ENCODE measurements at places on chromosomes 1 and 21. TPM values are rescaled to one million over a fixed set of nuclear protein-coding genes. Genes with fewer than 3 reads are reported as not detected.
A peak's percentile ranks its signal among the peaks of the same experiment; 100 is the strongest.

The GNAI3 gene
- total RNA-seq, result 2.0 TPM

The FCRL1 gene
- total RNA-seq, result not detected

The SLC30A1 gene
- total RNA-seq, result 11.5 TPM

The TRAPPC3 gene
- 54.6 TPM for total RNA-seq

The CD247 gene
- 0.82 TPM for total RNA-seq

The NMNAT1 gene
- 22.2 TPM for total RNA-seq

DNA sequence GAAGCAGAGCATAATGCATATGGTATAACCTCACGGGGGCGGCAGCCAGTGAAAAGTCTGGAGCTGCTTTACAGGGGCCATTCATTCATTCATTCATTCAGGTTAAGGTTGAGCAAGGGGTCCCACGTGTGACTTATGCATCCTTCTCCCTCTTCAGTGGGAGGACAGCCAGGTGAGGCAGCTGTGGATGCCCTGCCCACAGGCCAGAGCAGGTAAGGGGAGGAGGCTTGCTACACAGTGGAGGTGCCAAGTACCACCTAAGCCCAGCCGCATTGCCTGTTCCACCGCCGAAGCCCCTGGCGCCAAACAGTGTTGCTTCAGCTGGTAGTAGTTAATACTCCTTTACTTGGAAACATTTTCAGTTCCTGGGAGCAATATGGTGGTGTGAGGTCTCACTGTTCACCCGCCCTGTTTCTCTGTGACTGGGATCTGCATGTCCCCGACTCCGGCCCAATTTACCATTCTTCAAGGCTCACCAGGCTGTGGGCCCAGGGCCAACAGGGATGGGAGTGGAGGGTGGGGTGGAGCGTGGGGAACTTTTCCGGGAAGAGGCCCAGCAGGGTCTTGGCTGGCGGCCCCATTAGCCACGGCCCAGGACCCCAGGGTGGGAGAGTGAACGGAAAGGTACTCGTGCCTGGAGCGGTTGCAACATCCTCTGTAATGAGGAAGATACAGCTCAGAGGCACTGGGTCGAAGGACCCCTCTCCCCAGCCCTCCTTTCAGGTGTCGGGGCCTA, 722 bp upstream of the PODN start:
- no peaks in the 10 kb centered on the region for H3K36me3 ChIP-seq
- H3K27ac ChIP-seq, result peak overlapping the region; percentile 83
- peaks cover 50% of the 10 kb centered on the region for H3K4me1 ChIP-seq

GRCh38 chr1:111867868-111868440, 112.3 kb downstream of the DDX20 start:
- H3K27ac ChIP-seq, result no peak overlapping the region
- no peaks in the 10 kb centered on the region for H3K27me3 ChIP-seq
- H3K4me3 ChIP-seq, result no peak overlapping the region
- no peaks in the 10 kb centered on the region for H3K36me3 ChIP-seq
- H3K4me1 ChIP-seq, result peaks cover 10% of the 10 kb centered on the region

GRCh38 chr1:43387976-43388599, 1.5 kb downstream of the MED8 start:
- H3K4me3 ChIP-seq, result peak overlapping the region; percentile 90
- H3K36me3 ChIP-seq, result peaks cover 45% of the 10 kb centered on the region
- DNase-seq, result no peak
- no peak overlapping the region for H3K27ac ChIP-seq
- H3K4me1 ChIP-seq, result peaks cover 52% of the 10 kb centered on the region

GRCh38 chr21:36325373-36326010, 5.5 kb downstream of the MORC3 start:
- H3K4me3 ChIP-seq, result no peak overlapping the region
- peaks cover 85% of the 10 kb centered on the region for H3K4me1 ChIP-seq
- no peaks in the 10 kb centered on the region for H3K27me3 ChIP-seq
- DNase-seq, result no peak

DNA sequence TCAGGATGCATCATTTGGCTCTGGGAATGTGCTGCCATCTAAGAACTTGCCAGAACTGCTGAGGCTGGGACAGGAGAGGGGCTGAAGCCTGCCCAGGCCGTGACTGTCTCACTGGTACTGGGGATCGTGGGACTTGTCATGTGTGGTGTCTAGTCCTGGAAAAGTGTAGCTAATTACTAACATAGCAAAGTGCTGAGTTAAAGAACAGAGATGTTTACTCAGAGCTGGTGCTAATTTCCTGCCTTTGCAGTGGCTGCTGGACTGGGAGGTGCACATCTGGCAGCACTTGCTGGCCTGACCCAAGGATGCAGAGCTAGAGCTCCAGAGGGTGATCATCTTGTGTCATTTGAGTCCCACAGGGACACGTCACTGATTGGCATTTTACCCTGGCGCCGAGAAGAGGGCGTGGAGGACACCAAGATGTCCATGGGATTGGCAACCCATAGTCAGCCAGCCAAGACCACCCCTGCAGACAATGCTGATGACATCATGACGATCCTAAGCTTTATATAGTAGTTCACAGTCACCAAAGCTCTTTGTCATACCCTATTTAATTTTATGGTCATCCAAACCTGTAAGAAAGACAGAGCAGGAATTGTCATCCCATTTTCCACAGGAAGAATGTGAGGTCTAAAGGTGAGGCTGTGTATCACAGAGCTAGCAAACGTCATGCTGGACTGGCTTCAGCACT, 110.1 kb upstream of the SLC44A3 start:
- no peak for DNase-seq
- H3K27ac ChIP-seq, result no peak overlapping the region
- H3K27me3 ChIP-seq, result no peaks in the 10 kb centered on the region
- no peak overlapping the region for H3K4me3 ChIP-seq
- no peaks in the 10 kb centered on the region for H3K36me3 ChIP-seq

DNA sequence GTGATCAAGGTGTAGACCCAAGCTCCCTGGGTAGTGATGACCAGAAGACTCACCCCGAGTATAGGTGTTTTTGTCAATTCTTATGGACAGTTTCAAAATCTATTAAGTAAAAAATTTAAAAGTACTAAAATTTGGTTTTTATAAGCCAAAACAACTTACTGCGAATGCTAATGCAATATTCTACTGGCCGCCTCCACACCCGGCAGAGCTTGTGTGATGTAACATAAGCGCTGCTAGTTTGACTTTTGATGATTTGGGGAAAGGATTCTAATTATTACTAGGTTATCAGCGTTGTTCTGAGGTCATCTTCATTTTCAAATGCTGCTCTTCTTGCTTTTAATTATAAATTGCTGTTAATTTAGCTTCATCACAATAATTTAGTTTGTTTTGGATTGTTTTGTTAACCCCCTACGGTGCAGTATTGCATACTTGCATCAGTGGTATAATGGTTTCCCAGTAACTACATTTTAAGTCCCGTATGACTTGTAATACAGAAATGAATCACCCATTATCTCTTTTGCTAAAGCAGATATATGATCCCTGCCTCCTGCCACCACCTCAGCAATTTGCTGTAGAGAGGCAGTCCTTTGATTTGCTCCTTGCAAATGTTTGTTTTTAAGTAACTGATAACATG, 178.0 kb downstream of the SDCCAG8 start:
- H3K36me3 ChIP-seq, result peaks cover 20% of the 10 kb centered on the region
- no peak overlapping the region for H3K27ac ChIP-seq
- no peaks in the 10 kb centered on the region for H3K4me1 ChIP-seq
- no peak overlapping the region for H3K4me3 ChIP-seq
- H3K27me3 ChIP-seq, result no peaks in the 10 kb centered on the region

- H3K4me1 ChIP-seq, result peaks cover 24% of the 10 kb centered on the region
- no peak for DNase-seq
- no peak overlapping the region for H3K27ac ChIP-seq
- no peak overlapping the region for H3K4me3 ChIP-seq
Observed at GRCh38 chr1:109513110-109513710, 3.7 kb upstream of the AMIGO1 start.

DNA sequence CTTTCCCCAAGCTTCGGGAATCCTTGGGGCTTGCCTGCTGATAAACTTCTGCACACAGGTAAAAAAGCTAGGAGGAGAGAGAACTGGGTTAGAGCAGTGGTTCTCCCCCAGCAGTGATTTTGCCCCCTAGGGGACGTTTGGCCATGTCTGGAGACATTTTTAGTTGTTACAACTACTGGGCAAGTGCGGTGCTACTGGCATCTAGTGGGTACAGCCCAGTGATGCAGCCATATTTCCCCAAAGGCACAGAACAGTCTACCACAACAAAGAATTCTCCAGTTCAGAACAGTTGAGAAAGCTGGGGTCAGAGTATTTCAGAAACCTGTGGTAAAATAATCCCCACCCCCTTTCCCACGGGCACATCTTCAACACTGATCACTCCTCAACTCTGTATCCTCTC, 41.3 kb downstream of the LRRC71 start:
- H3K27me3 ChIP-seq, result no peaks in the 10 kb centered on the region
- no peak for DNase-seq
- no peak overlapping the region for H3K27ac ChIP-seq
- H3K4me1 ChIP-seq, result peaks cover 5% of the 10 kb centered on the region
- H3K36me3 ChIP-seq, result peaks cover 85% of the 10 kb centered on the region

DNA sequence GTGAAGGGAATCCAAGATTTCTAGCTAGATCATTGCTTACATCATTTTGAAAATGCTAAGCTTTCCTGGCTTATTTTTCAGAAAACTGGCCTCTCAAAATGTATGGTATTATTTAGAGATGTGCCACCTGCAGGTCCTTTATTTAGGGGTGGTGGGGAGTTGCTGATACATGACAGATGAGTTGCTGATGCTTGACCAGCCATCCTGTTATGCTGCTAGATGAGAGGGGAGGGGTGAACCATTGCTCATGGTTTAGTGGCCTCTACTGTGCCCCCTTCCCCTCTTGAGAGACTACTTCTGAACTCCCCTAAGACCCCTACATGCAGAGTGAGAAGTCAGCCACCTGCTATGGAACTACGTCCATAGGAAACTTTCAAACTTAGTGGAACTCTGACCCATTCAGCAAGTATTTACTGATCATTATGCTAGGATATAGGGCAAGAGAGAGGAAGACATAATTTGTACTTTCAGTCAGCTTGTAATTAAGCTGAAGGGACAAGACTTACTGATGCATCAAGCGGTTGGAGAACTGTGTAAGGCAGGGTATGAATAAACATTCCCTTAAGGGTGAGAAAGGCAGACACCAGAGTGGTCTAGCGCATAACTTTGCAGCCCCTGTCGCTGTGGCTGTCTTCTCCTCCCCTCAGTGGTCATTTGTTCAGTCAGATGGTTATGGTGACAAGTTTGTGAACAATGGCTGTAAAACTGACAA, 34.6 kb downstream of the SLAMF6 start:
- H3K27me3 ChIP-seq, result peaks cover 30% of the 10 kb centered on the region
- no peak overlapping the region for H3K4me3 ChIP-seq
- H3K27ac ChIP-seq, result no peak overlapping the region
- no peak for DNase-seq
- no peaks in the 10 kb centered on the region for H3K4me1 ChIP-seq

GRCh38 chr1:245614476-245614875, 459.7 kb downstream of the KIF26B start:
- H3K27ac ChIP-seq, result no peak overlapping the region
- H3K27me3 ChIP-seq, result no peaks in the 10 kb centered on the region
- no peaks in the 10 kb centered on the region for H3K4me1 ChIP-seq
- H3K4me3 ChIP-seq, result no peak overlapping the region
- DNase-seq, result no peak

DNA sequence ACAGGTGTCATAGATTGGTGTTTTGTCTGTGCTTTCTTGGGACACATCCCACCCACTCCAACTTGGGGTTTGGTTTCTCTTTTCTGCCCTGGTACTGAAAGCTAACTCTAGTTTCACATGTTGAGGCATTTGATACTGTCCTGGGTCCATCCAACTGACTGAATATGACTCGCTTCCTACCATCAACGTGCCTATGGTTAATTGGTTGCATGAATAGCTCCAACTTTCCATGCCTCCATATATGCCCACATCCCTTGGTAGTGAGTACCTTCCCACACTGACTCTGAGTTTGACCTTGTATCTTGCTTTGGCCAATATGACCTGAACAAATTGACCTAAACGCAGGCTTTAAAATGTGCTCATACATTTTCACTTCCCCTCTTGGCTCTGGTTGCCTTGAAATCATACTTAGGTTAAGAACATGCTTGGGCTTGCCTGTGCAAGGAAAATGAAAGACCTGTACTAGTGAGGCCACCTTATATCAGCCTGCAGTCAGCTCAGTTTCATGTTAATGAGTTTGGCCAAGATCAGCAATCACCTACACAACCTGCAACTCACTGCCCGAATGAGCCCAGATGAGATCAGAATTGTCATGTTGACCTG, 81.0 kb upstream of the KCNK2 start:
- no peak overlapping the region for H3K4me3 ChIP-seq
- no peaks in the 10 kb centered on the region for H3K27me3 ChIP-seq
- DNase-seq, result no peak
- no peak overlapping the region for H3K27ac ChIP-seq

DNA sequence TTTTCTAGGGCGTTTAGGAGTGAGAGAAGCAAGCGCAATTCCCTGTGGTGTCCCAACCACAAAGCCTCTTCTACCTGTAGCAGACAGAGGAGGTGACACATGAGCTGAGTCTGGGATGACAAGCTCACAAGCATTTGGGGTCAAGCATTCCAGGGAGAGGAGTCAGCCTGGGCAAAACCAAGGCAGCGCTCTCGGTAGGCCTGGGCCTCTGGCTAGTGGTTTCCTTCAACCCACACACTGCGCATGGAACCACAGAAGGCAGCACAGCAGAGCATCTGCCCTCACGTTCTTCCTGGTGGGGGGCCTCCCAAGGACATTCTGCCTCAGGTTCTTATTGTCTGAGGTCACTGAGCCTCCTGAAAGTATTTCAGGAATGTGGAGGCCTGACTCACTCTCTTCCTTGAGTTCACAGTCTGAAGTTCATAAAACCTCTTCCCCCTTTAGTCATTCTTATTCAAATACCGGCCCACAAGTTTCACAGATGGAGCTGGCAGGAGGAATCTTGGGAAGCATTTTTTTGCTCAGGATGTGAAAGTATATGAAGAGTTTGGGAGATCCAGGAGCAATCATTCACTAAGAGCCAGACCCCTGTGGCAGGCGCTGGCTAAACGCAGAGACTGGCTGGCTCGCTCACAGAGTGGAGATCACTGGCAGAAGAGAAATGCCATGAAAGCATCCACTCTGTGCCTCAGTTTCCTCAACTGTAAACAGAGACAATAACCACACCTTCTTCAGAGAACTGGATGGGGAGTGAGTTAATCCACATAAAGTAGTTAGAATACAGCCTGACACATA, 26.8 kb downstream of the CCN1 start:
- H3K36me3 ChIP-seq, result no peaks in the 10 kb centered on the region
- no peaks in the 10 kb centered on the region for H3K27me3 ChIP-seq
- DNase-seq, result no peak
- no peak overlapping the region for H3K4me3 ChIP-seq
- H3K27ac ChIP-seq, result no peak overlapping the region

DNA sequence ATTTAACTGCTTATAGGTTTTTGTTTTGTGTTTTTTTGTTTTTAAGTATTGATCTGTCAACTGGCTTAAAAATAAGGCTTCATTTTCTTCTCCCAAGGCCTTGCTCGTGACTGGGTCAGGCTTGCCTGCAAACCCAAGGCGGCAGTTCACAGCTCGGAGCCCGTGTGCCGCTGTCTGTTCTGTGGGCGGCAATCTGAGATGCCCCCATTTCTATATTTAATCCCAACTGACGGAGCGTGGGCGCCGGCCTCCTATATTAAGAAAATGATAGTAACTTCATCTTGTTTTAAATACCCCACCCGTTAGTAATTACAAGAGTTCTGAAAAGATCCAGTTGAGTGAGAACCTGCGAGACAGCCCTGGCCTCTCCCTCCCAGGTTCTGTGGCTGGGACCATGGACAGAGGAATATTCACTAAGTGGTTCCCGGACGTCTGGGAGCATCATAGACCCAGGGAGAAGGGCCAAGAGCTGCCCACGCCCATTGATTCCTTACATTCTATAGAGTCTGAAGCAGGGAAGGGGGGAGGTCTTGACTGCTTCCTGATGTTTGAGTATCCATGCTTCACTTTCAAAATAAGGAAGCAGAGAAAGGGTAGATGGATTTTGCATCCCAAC, 42.6 kb upstream of the GPR153 start:
- no peak overlapping the region for H3K4me3 ChIP-seq
- H3K27ac ChIP-seq, result no peak overlapping the region
- no peaks in the 10 kb centered on the region for H3K27me3 ChIP-seq
- no peak for DNase-seq
- no peaks in the 10 kb centered on the region for H3K36me3 ChIP-seq

Measured in left ventricle myocardium inferior (tissue), 1 donor.